Large intestine (tissue), 12 donors: ENCODE measurements at places on chromosomes 5 and 9.

GRCh38 chr5:33048315-33048714 lies 337.2 kb downstream of the NPR3 start:
- H3K4me3 ChIP-seq = no peak overlapping the region
- H3K27me3 ChIP-seq = no peaks in the 10 kb centered on the region
- no peak for DNase-seq
- H3K4me1 ChIP-seq = no peaks in the 10 kb centered on the region
- no peak overlapping the region for H3K27ac ChIP-seq

GRCh38 chr9:706606-707459 lies 134.7 kb upstream of the DMRT1 start:
- H3K27me3 ChIP-seq = no peaks in the 10 kb centered on the region
- peaks cover 11% of the 10 kb centered on the region for H3K4me1 ChIP-seq
- DNase-seq = peak; percentile 74
- H3K4me3 ChIP-seq = peak overlapping the region; percentile 44
- H3K27ac ChIP-seq = peak overlapping the region; percentile 74
- H3K36me3 ChIP-seq = peaks cover 13% of the 10 kb centered on the region

DNA sequence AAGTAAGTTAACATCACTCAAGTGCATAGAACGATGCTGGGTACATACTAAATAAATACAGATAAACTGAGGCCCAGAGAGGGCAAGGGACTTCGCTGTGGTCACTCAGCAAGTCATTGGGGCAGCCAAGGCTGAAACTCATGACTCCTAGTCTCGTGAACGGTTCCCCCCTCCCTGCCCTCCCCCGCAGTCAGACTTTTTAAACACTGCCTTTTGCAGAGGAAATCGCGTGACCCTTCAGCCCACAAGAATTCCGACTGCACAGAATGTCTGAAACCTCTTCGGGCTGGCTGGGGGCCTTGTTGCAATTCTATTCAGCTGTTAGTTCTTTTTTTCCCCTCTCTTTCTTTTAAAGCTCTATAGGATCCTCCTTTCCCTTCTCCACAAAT lies 28.1 kb downstream of the NEK6 start:
- H3K27ac ChIP-seq = peak overlapping the region; percentile 68
- no peaks in the 10 kb centered on the region for H3K27me3 ChIP-seq
- H3K4me3 ChIP-seq = no peak overlapping the region
- H3K4me1 ChIP-seq = peaks cover 28% of the 10 kb centered on the region

DNA sequence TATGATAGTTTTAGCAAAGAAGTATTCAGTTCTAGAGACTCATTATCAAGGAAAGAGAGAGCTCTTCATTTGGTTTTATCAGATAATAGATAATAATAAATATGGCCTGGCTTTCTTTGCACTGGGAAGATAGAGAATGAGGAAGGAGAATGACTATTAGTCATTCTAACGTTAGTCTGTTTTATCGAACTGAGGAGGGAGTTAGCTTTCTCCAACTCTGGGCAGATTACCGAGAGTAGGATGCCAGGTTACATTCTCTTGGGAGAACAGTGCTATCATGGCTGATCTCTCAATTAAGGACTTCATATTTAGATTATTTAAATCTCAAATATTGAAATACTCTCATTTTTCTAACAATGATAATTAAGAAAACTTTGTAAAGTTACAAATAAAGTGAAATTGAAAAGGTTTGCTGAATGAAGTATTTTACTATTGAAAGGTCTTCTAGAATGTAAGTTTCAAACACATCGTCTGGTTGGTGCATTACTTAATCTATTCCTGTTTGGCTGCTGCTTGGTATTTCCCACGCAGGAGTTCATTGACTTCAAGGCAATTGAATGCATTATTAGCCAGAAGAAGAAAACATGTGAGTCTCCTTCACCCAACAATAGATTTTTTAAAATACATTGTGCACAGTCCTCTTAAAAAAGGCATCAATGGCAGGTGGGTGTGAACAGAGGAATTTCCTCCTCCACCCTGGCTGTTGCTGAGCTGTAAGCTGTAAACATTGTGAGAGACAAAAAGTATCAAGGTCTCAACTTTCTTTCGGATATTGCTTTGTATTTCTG lies 140.8 kb downstream of the C9orf152 start:
- H3K4me3 ChIP-seq = no peak overlapping the region
- H3K4me1 ChIP-seq = no peaks in the 10 kb centered on the region
- DNase-seq = no peak
- H3K36me3 ChIP-seq = no peaks in the 10 kb centered on the region
- H3K27me3 ChIP-seq = no peaks in the 10 kb centered on the region
- no peak overlapping the region for H3K27ac ChIP-seq

DNA sequence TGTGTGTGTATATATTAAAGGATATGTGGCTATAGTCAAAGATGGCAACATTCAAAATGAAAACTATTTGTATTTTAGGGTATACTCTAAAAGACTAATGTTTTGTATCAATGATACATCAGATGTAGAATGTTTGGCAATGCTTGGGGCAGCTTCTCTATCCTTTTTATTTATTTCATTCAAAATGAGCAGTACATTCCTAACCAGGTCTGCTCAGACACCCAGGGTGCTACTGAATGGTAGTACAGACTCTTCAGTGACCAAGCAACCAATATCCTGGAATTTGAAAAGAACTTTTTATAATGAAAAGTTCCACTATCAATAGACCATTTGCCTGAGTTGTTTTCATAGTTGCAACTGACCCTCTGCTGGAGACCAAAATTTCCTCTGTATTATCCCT lies 23.9 kb downstream of the MEGF9 start:
- no peaks in the 10 kb centered on the region for H3K4me1 ChIP-seq
- no peak for DNase-seq
- H3K27me3 ChIP-seq = no peaks in the 10 kb centered on the region
- no peak overlapping the region for H3K4me3 ChIP-seq
- no peaks in the 10 kb centered on the region for H3K36me3 ChIP-seq
- H3K27ac ChIP-seq = no peak overlapping the region

- no peak for DNase-seq
- no peaks in the 10 kb centered on the region for H3K27me3 ChIP-seq
- no peaks in the 10 kb centered on the region for H3K4me1 ChIP-seq
- no peaks in the 10 kb centered on the region for H3K36me3 ChIP-seq
Observed at GRCh38 chr5:2306711-2307110, 424.0 kb upstream of the IRX4 start.

GRCh38 chr5:36854402-36855140 lies 22.0 kb upstream of the NIPBL start:
- H3K4me3 ChIP-seq = no peak overlapping the region
- H3K27ac ChIP-seq = no peak overlapping the region
- no peaks in the 10 kb centered on the region for H3K4me1 ChIP-seq
- H3K27me3 ChIP-seq = peaks cover 2% of the 10 kb centered on the region
- no peak for DNase-seq
- H3K36me3 ChIP-seq = no peaks in the 10 kb centered on the region

DNA sequence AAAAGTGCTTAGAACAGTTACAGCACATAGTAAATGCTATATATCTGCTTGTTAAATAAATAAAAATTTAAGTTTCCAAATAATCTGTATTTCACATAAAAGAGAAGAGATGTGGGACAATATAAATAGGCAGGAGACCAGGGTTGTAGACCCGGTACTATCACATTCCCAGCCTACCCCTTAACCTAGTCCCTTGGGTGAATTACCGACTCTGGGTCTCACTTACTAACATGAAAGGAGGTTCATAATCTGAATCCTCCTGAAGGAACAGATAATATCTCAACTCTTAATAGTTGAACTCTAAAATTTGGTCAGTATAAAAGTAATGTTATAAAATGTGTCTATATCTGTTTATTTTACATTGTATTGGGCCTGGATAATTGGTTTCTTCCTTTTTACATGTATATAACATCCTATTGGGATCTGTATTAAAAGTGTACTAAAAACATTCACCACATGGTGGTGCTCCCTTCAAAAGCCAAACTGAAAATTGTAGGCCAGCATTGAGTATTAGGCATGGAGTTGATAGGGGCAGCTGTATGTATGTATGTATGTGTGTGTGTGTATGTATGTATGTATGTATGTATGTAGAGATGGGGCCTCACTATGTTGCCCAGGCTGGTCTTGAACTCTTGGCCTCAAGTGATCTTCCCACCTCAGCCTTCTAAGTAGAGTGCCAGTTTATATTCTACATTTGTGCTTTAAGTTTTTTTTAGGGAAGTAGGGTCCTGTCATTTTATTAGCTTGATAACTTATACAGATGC lies 64.2 kb upstream of the ABL1 start:
- H3K36me3 ChIP-seq = no peaks in the 10 kb centered on the region
- H3K4me3 ChIP-seq = no peak overlapping the region
- DNase-seq = no peak
- H3K27me3 ChIP-seq = no peaks in the 10 kb centered on the region
- H3K4me1 ChIP-seq = peaks cover 33% of the 10 kb centered on the region

DNA sequence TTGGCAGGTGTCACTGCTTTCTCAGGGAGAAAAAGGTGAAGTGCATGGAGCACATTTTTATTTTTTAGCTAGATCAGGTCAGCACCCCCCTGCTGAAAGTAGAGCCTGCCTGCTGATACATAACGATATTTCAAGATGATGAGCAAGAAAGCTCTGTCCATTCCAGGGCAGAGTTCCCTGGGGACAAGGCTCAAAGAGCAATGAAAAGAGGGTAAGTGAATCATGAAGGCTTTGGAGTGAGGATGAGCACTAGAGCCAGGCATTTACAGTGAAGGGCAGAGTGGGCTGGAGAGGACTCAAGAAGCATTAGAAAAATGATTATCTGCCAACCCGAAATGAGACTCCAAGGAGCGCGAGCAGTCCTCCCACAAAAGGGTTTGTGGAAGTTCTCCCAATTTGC lies 345.7 kb downstream of the TLE4 start:
- H3K36me3 ChIP-seq = no peaks in the 10 kb centered on the region
- H3K27ac ChIP-seq = no peak overlapping the region
- no peak overlapping the region for H3K4me3 ChIP-seq

GRCh38 chr9:21841133-21841532 lies 38.7 kb downstream of the MTAP start:
- no peak overlapping the region for H3K27ac ChIP-seq
- H3K4me3 ChIP-seq = no peak overlapping the region
- H3K36me3 ChIP-seq = peaks cover 43% of the 10 kb centered on the region
- no peak for DNase-seq
- no peaks in the 10 kb centered on the region for H3K27me3 ChIP-seq
- H3K4me1 ChIP-seq = no peaks in the 10 kb centered on the region

GRCh38 chr9:27303219-27303618 lies 6.3 kb upstream of the EQTN start:
- no peak for DNase-seq
- H3K4me3 ChIP-seq = no peak overlapping the region
- H3K27me3 ChIP-seq = no peaks in the 10 kb centered on the region

- no peak overlapping the region for H3K4me3 ChIP-seq
- H3K36me3 ChIP-seq = peaks cover 4% of the 10 kb centered on the region
- no peak for DNase-seq
- no peaks in the 10 kb centered on the region for H3K27me3 ChIP-seq
- H3K4me1 ChIP-seq = peaks cover 14% of the 10 kb centered on the region
Observed at GRCh38 chr5:113050721-113051382, 74.3 kb downstream of the DCP2 start.

DNA sequence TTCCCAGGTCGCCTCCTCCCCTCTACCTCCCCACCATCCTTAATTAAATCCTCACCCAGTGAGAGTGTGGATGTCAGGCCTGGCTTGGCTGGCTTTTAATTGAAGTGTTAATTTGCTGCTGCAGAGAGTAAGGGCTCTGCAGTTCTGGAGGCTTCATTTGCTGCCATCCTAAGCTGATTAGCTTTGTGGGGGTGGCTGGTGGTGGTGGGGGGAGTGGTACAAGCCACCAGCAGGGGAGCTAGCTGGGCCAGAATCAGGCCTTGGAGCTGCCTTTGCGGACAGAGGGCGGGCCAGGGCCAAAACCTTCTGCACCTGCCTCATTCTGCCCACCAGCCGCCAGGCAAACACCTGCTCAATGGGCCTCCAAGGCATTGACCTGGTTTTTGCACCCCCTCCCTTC lies 26.8 kb upstream of the TIFAB start:
- no peaks in the 10 kb centered on the region for H3K36me3 ChIP-seq
- peaks cover 69% of the 10 kb centered on the region for H3K27me3 ChIP-seq
- DNase-seq = no peak
- no peak overlapping the region for H3K4me3 ChIP-seq

DNA sequence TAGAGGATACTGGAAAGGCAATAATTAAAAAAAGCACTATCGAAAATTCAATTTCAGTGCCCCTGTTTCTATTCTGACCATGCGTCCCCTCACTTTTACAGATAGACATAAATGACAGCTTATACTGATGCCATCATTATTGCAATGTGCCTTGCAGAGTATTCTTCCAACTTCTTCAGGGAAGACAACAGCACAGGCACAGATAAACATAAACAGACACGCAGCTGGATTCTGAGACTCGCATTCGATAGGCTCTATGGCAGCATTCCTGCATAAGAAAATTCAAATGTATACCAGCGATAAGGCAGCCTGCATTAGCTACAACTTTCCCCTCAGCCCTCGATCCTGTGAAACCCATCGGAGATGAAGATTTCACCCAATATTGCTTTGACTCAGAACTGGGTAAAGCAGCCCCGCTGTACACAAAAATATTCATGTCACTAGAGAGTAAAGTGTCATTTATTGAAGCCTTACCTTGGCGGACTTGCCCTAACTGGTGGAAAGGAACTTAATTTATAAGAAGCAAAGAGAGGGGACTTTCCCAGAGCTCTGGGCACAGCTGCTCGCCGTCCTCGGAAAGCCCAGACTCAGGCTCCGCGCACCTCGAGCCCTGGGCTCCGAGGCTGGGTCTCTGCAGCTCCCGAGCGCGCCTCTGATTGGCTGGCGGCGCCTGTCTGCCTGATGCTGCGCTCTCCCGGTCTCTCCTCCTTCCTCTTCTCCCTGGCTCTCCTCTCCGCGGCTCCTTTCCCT lies at the start of gene CDH18:
TSS of gene CDH18 (minus strand) at position 589 of the 750 bp plus-strand sequence. CDS start 149,214 bp downstream, outside the sequence.
- H3K27me3 ChIP-seq = peaks cover 3% of the 10 kb centered on the region
- no peak within 1 kb of the TSS for H3K27ac ChIP-seq
- H3K4me1 ChIP-seq = no peaks in the 10 kb centered on the region
- H3K36me3 ChIP-seq = no peaks in the 10 kb centered on the region
- no peak for DNase-seq
- H3K4me3 ChIP-seq = peak within 1 kb of the TSS; percentile 17

- no peak overlapping the region for H3K4me3 ChIP-seq
- H3K27ac ChIP-seq = no peak overlapping the region
- H3K36me3 ChIP-seq = no peaks in the 10 kb centered on the region
- DNase-seq = no peak
- peaks cover 8% of the 10 kb centered on the region for H3K4me1 ChIP-seq
- H3K27me3 ChIP-seq = peaks cover 6% of the 10 kb centered on the region
Observed at GRCh38 chr5:55140908-55141665, 18.9 kb upstream of the GPX8 start.

GRCh38 chr9:112554516-112554915 lies 67.9 kb downstream of the KIAA1958 start:
- H3K36me3 ChIP-seq = no peaks in the 10 kb centered on the region
- no peaks in the 10 kb centered on the region for H3K27me3 ChIP-seq
- no peak overlapping the region for H3K4me3 ChIP-seq
- peak overlapping the region; percentile 88 for H3K27ac ChIP-seq
- DNase-seq = no peak

- no peaks in the 10 kb centered on the region for H3K36me3 ChIP-seq
- no peak overlapping the region for H3K4me3 ChIP-seq
- DNase-seq = no peak
- no peaks in the 10 kb centered on the region for H3K4me1 ChIP-seq
- no peaks in the 10 kb centered on the region for H3K27me3 ChIP-seq
- no peak overlapping the region for H3K27ac ChIP-seq
Observed at GRCh38 chr5:126100767-126101166, 322.4 kb upstream of the GRAMD2B start.
